ENCODE measurements at places on chromosomes 11 and 22. TPM values are rescaled to one million over a fixed set of nuclear protein-coding genes. Genes with fewer than 3 reads are reported as not detected.

DNA sequence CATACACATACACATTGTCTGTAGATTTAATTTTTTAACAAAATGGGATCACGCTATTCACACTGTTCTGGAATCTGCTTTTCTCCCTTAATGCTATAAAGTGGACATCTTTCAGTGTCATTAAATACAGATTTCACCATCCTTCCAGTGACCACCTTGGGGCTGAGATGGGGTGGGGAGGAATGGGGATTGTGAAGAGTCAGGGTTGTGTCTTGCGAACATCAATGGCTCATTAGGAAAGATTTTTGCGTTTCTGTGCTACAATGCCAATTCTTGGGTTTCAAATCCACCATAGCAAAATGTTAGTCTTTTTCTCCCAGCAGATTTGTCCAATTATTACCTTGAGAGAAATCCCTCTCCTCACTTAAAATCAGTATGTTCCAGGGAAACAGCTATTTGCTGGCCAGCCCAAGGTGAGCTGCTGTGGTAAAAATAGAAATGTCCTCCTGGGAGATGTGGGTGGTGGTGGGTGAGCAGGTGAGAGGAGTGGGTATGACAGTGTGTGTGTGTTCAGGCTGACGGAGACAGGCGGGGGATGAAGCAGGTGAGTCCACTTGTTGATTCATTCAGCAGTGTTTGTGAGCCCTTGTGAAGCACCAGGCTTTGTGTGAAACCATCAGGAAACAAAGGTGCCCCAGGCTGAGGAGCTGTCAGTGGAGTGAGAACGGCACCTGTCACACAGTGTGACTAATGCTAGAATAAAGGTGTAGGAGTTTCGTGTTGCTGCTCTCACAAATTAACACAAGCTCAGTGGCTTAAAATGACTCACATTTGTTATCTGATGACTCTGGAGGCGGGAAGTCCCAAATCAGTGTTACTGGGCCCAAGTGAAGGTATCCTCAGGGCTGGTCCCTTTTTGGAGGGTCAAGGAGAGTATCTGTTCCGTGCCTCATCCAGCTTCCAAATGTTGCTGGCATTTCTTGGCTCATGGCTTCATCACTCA is 1.7 kb upstream of the CBX6 start:
- no peak for DNase-seq

DNA sequence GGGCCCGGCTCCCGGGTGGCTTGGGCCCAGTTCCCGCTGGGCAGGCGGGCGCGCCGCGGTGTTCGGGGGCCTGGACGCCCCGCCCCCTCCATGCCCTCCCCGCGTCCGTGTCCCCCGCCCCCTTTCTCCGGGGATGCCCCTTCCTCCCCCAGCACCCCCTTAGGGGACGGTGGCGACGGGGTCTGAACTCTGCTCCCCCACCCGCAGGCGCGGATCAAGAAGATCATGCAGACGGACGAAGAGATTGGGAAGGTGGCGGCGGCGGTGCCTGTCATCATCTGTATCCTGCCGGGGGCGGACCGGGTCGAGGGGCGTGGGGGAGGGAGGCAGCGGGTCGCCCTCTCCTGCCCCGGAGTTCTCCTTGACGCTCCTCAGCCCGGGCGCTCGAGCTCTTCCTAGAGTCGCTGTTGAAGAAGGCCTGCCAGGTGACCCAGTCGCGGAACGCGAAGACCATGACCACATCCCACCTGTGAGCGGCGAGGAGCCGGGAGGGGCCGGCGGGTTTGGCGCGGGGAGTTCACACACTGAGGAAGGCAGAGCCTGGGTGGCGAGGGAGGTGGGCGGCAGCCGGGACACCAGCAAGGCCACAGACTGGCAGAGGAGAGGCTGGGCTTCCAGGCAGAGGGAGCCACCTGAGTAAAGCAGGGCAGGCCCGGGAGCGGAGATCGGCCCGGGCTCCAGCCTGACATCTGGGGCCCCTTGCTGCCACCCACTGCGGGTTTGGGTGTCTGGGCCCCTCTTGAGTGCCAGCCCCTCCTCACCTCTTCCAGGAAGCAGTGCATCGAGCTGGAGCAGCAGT is 546 bp downstream of the DRAP1 start:
- DNase-seq, result peak; percentile 54

DNA sequence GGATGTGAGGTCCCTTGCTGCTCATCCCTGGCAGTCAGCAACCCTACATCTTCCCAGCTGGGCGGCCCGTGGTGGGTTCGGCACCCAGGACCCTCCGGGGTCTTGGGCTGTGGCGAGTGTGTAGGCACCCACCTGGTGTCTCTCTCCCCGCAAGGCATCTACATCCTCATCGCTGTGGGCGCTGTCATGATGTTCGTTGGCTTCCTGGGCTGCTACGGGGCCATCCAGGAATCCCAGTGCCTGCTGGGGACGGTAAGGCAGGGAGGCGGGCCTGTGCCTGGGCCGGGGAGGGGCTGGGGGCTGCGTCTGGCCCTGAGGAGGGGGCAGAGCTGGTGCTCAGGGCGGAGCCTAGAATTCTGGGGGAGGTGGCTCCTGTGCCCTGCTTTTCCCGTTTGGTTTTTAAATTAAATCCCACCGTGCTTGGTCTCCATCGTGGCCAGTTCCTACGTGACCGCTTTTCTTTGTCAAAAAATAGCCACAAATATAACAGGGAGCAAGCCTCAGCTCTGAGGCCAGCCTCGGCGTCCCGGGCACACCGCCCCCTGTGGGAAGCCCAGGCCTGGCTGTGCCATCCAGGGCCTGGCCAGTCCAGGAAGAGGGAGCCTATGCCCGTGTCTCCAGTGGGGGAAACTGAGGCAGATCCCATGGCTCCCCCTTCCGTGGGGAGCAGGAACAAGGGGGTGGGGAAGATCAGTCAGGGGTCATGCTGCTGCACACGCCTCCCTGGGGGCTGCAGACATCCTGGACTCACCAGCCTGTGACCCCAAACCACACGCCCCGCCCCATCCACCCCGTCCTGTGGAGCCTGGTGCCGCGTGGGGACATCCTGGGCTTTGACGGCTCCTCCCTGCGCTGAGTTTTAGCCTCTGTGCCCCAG is 6.4 kb upstream of the TSSC4 start:
- no peak for DNase-seq

- no peak for DNase-seq
Observed at GRCh38 chr11:2461956-2462542, 17.2 kb downstream of the KCNQ1 start.

DNA sequence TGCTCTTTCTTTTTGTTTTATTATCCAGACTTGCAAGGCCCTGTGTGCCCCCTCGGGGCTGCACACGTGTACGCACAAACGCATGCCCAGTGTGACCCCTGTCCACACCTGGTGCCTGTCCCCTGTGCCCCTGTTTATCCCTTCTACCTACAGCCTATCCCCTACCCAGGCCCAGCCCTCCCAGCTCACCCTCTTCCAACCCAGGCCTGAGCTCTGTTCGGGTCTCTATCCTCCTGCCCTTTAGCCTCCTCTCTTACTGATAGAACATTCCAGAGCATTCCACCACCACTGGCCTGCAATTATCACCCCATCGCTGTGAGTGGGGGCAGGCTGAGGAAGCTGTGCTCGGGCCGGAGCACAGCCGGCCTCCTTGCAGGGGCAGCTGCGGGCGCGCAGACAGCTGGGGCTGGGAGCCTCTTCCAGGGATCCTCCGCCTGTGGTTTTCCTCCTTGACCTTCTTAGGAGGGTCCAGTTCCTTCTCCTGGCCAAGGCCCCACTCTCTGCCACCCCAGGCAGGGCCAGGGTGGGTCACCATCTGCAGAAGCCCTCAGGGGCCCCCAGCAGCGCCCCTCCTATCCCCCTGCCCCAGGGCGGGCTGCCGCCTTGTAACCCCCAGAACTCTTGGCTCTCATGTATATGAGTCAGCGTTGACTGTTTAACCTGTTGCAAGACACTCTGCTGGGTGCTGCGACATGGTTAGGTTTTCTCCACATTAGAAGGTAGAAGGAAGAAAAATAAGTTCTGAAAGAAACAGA is 41.8 kb upstream of the KCNQ1OT1 start:
- DNase-seq, result peak; percentile 23

- DNase-seq, result no peak
Observed at GRCh38 chr22:43853328-43853931, 8.9 kb downstream of the SULT4A1 start.

DNA sequence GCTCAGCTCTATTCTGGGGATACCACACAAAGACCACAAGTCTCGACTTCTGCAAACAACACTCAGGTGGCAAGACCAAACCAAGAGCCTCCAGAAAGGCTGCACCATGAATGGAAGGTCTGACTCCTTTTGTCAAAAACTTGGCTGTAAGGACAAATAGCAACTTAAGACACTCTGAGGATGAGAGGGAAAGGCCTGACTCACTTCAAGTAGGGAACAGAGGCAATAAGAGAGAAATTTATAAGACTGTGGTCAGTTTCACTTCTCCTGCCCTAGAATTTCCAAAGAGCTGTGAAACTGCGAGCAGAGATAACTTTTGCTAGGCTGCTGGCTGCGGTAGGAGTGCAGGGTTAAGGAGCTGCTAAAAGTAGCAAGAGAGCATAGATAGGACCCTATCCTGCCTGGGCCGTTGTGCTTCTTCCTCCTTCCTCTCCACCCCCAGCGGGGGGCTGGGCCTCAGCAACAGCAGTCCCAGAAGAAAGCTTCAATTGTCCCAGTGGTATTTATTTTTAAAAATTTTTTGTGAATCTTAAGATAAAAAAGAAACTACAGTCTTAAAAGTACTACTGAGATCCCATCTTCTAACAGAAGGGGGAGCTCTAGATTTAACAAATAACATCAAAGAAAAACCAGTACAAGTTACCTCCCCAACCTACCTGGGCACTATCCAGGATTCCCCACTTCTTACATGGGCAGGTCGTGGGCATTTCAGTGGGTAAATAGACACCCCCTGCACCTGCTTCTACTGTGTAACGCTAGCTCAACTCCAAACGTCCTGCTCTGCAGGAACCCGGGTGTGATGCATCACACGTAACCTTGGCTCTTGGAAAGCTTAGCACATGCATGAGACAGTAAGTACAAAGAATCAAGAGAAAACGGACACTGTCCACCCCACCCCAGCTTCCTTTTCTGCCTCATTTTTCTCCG is 66.4 kb downstream of the SGSM3 start:
- DNase-seq, result peak; percentile 77

- DNase-seq, result no peak
Observed at GRCh38 chr22:30742291-30743256, 47.9 kb downstream of the OSBP2 start.

GRCh38 chr11:45872651-45873356 is 12.6 kb upstream of the MAPK8IP1 start:
- peak; percentile 71 for DNase-seq

GRCh38 chr22:24954114-24954463 is 1.6 kb downstream of the KIAA1671 start:
- DNase-seq, result no peak

DNA sequence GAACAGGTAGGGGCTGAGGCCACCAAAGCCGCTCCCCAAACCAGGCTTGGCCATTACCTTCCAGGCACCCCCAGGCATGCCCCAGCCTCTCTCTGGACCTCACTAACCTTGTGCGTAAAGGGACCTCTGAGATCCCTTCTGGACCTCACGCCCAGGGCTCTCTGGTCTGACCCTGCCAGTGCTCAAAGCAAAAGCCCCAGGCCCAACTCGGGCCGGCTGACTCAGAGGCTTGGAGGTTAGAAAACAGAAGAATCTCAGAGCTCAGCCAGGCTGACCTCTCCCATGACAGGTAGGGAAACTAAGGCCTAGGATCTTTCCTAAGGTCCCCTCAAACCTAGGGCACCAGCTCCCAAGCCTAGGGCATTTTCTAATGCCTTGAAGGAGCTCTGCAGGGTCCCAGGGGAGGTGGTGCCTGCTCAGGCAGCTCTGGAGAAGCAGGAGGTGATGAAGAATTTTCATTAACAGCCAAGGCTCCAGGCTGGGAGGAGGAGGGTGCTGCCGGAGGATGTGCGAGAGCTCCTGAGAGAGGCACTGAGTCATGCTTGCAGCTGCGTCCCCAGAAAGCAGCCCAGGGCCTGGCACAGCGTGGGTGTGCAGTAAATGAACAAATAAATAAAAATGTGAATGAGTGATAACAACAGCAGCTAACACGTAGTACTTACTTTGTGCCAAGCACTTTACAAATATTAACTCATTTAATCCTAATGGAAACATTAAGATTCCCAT is 25.6 kb downstream of the ARRB1 start:
- no peak for DNase-seq

DNA sequence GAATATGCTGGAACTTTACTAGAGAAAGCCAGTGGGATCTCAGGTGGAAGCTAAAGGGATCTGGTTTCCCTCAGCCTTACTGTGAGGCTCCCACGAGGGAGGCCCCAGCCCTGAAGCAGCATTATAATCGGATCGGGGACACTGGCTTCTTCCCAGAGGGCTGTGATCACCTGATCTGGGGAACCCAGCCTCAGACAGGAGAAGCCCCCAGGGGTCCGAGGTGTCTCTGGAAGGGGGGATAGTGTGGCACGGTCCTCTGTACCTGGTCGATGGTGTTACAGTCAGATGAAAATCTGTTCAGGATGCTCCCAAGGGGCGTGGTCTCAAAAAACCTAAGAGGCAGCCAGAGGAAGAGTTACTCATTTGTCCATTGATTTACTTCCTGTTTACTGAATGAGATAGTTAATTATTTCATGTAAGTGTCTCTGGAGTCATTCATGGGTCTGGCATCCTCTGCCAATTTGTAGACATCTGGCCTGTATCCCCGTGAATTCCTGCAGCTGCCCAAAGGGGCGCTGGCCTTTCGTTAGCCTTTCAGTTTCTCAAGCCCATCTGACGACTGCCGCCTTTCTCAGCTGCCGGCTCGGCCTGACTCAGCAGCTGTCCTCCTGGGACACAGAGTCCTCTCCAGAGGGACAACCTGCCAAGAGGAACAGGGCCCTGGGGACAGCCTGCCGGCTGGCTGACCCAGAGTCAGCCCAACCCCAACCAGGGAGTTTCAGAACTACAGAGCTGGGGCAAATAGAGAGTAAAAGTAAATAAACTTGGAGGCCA is 17.0 kb upstream of the KCNJ11 start:
- DNase-seq, result peak; percentile 34

DNA sequence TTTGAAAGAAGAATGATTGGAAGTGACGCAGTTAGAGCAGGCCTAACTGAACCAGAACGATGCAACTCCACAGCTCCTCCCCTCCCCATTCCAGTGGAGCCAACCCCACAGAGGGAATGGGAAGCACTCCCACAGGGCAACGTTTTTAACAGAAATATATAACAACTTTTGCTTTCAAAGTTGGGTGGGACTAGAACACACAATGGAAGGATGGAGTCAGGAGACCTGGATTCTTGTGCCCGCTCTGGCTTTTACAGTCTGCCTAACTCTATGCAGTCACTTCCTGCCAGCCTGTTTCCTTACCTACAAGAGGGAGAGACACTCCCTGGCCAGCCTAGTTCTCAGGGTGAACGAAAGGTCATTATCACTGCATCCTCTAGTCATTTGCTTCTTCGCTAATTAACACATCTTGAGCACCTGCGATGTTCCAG is 75.5 kb downstream of the PACSIN2 start:
- no peak for DNase-seq

Gene MS4A3
- 1.2 TPM for total RNA-seq

Gene TRIM48
- total RNA-seq, result not detected

Gene LGR4
- 95.9 TPM for total RNA-seq

Data from testis (tissue), 5 donors.